ENCODE measurements at places on chromosomes 1 and 21.

DNA sequence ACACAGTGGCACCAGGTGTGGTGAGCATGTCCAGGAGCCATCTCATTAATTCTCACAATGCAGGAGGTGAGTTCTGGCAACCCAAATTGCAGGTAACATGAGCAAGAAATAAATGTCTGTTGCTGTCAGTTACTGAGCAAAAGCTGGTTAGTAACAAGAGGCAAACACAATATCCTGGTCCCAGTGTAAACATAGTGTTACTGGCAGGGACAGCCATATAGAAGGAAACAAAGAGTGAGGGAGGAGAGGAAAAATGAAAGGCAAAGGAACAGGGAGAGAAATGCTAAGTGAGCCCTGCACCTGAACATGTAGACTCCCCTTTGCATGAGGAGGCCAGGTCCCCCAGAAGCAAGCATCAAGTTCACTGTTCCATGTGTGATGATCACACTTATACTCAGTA is 203.6 kb downstream of the TRABD2B start:
- DNase-seq = no peak

- DNase-seq = no peak
These were observed 26.1 kb downstream of the TRPM2 start for GRCh38 chr21:44379515-44379848.

GRCh38 chr1:228937851-228938536 is 202.7 kb downstream of the RHOU start:
- no peak for DNase-seq

- DNase-seq = no peak
These were observed 57.8 kb upstream of the HSD17B7 start for GRCh38 chr1:162732566-162733335.

DNA sequence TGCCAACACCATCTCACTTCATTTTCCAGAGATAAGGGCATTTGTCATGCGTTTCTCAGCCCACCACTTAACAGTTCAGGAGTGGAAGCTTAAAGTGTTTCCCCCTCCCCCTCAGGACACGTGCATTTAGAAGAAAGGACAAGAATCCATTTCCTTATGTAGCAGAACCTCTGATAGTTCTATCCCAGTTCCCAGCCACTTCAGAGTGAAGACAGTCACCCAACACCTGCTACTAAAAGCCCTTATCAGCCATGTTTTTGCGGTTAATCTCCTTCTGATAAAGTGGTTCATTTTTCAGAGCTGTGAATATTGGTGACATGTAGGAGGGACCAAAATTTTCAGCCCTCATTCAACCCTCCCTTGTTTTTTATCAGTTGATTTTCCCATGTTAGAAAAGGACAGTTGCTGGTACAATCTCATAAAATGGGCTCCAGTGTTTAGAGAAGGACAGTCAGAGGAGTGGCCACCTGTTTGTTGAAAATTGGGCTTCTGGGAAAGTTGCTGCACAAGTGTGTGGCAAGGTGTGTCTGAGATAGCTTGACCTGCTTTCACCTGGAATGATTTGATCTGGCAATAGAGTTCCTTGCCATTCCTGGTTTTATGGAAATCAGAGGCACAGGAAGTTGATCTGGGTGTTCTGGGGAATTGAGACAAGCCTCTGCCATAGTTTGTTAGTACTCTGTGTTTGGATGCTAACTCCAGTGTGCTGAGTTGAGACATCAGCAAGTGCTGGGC is 114.0 kb downstream of the PPP1R12B start:
- DNase-seq = no peak

All from fibroblast of skin of left biceps (primary cell).